Bladder microvascular endothelial cell (primary cell): ENCODE measurements at places on chromosomes 3 and 15. TPM values are rescaled to one million over a fixed set of nuclear protein-coding genes. Genes with fewer than 3 reads are reported as not detected.

Gene MYLK
- total RNA-seq, result 125 and 127 TPM in 2 replicates

Gene RAD51
- total RNA-seq, result 9.6 and 9.9 TPM in 2 replicates

Gene MAP1A
- 0.31 and 0.32 TPM in 2 replicates for total RNA-seq

Gene CPA3
- total RNA-seq, result 0.31 and 1.5 TPM in 2 replicates

Gene SH2D7
- total RNA-seq, result not detected in 2 replicates

Gene RBP2
- not detected in 2 replicates for total RNA-seq

Gene FSTL1
- 222 and 671 TPM in 2 replicates for total RNA-seq

Gene SPTSSB
- not detected in 2 replicates for total RNA-seq

Gene ZPLD1
- not detected in 2 replicates for total RNA-seq

Gene ATP2B2
- not detected in 2 replicates for total RNA-seq

Gene FRMD5
- total RNA-seq, result 0.49 and 15.6 TPM in 2 replicates

Gene PDIA5
- total RNA-seq, result 56.2 and 84.5 TPM in 2 replicates

Gene C2CD4A
- under 0.01 and 1.3 TPM in 2 replicates for total RNA-seq

Gene TMC3
- total RNA-seq, result not detected in 2 replicates

Gene DAZL
- total RNA-seq, result not detected in 2 replicates

Gene TRAIP
- total RNA-seq, result 5.2 and 6.0 TPM in 2 replicates

Gene IGF2BP2
- 15.9 and 60.4 TPM in 2 replicates for total RNA-seq

Gene VPS33B
- total RNA-seq, result 7.8 and 12.9 TPM in 2 replicates

Gene ADPRH
- total RNA-seq, result 7.1 and 12.3 TPM in 2 replicates

Gene CXCR6
- not detected in 2 replicates for total RNA-seq

Gene PLSCR2
- 0.31 TPM in 1 of 2 replicates, not detected in the other for total RNA-seq

Gene SYNPR
- not detected in 2 replicates for total RNA-seq

Gene TMOD2
- total RNA-seq, result 6.5 and 20.7 TPM in 2 replicates

Gene DCUN1D1
- 13.3 and 32.7 TPM in 2 replicates for total RNA-seq

Gene SLC12A1
- total RNA-seq, result not detected in 2 replicates

Gene FBXW12
- total RNA-seq, result not detected in 2 replicates

Gene TICRR
- total RNA-seq, result 4.0 and 5.0 TPM in 2 replicates

Gene TMEM39A
- total RNA-seq, result 22.2 and 53.9 TPM in 2 replicates

Gene PODXL2
- total RNA-seq, result 1.1 and 5.3 TPM in 2 replicates

Gene GRK7
- total RNA-seq, result under 0.01 TPM in 1 of 2 replicates, not detected in the other

Gene PRICKLE2
- 1.3 and 2.2 TPM in 2 replicates for total RNA-seq

Gene OSBPL10
- total RNA-seq, result 17.5 and 25.2 TPM in 2 replicates

Gene NR2E3
- 0.50 TPM in 1 of 2 replicates, not detected in the other for total RNA-seq

Gene TRIM71
- under 0.01 TPM in 1 of 2 replicates, not detected in the other for total RNA-seq

Gene LRRIQ4
- total RNA-seq, result not detected in 2 replicates

Gene CEMIP
- total RNA-seq, result 0.32 and 0.50 TPM in 2 replicates

Gene EPB42
- total RNA-seq, result not detected in 2 replicates

Gene IL5RA
- not detected in 2 replicates for total RNA-seq

Gene CHD2
- total RNA-seq, result 37.1 and 91.8 TPM in 2 replicates

Gene TMEM212
- total RNA-seq, result not detected in 2 replicates

Gene SLC24A5
- total RNA-seq, result not detected in 2 replicates

Gene IGSF10
- under 0.01 and 0.06 TPM in 2 replicates for total RNA-seq

Gene MRAS
- total RNA-seq, result 5.7 and 18.8 TPM in 2 replicates

Gene ALAS1
- total RNA-seq, result 32.7 and 41.0 TPM in 2 replicates

Gene SIAH2
- 8.4 and 15.5 TPM in 2 replicates for total RNA-seq

Gene USP50
- 0.69 TPM in 1 of 2 replicates, not detected in the other for total RNA-seq

Gene HYKK
- 0.49 and 1.3 TPM in 2 replicates for total RNA-seq
